ENCODE measurements at places on chromosomes 11 and 22. TPM values are rescaled to one million over a fixed set of nuclear protein-coding genes. Genes with fewer than 3 reads are reported as not detected.

- H3K27me3 ChIP-seq: no peaks in the 10 kb centered on the region
- H3K4me3 ChIP-seq: no peak overlapping the region
- no peaks in the 10 kb centered on the region for H3K36me3 ChIP-seq
- DNase-seq: no peak
Measured at GRCh38 chr11:86514453-86514852, 139.8 kb downstream of the CCDC81 start.

MMP13 gene
- total RNA-seq: not detected

GRCh38 chr11:45646275-45646927 lies 19.0 kb downstream of the CHST1 start:
- peaks cover 46% of the 10 kb centered on the region for H3K27me3 ChIP-seq
- peaks cover 5% of the 10 kb centered on the region for H3K4me1 ChIP-seq
- H3K27ac ChIP-seq: no peak overlapping the region
- DNase-seq: peak; percentile 32

DNA sequence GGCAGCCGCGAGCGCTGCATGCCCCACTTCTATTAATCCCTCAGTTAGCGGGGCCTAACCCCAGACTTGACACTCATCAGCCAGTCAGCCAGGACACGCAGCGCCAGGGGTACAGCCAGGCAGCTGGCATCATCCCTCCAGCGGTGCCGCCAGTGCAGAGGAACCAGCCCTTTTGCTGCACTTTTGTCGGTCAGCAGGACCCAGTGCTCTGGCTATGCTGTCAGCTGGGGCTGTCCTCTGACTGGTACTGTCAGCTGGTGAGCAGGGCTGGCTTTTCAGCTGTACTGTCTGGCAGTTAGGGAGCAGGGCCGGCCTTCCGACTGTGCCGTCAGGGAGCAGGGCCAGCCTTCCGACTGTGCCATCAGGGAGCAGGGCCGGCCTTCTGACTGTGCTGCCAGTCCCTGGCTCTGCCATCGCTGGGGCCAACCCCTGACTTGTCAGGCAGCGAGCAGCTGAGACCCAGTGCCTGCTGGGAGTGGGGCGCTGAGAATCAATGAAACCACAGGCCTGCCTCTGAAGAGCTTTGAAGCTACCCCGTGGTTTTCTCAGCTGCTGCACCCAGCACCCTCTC lies 115.4 kb downstream of the KIAA1671 start:
- no peaks in the 10 kb centered on the region for H3K36me3 ChIP-seq
- no peak overlapping the region for H3K4me3 ChIP-seq
- H3K27me3 ChIP-seq: no peaks in the 10 kb centered on the region
- peaks cover 57% of the 10 kb centered on the region for H3K4me1 ChIP-seq
- DNase-seq: peak; percentile 90
- H3K27ac ChIP-seq: peak overlapping the region; percentile 27

DNA sequence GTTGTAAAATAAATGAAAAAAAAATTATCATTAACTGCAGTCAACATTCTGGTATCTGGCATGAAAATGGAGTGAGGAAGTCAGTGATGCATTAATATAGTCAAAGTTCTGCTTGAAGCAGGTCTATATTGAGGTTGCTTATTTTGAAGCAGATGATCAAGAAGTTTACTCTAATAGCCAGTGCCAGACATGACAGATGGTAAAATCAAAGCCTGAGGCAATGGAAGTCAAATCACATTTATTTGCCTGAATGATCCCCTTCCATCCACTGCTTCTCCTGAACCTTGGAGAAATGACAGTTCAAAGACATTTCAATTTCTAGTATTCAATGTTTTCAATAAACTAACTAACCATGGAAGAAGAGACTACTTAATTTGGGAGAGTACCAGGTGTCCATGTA lies 430.0 kb downstream of the FAM181B start:
- H3K36me3 ChIP-seq: no peaks in the 10 kb centered on the region
- H3K4me3 ChIP-seq: no peak overlapping the region
- H3K4me1 ChIP-seq: no peaks in the 10 kb centered on the region

- peak; percentile 94 for DNase-seq
- no peaks in the 10 kb centered on the region for H3K27me3 ChIP-seq
- peaks cover 90% of the 10 kb centered on the region for H3K4me1 ChIP-seq
- H3K27ac ChIP-seq: peak overlapping the region; percentile 98
- peak overlapping the region; percentile 81 for H3K4me3 ChIP-seq
- no peaks in the 10 kb centered on the region for H3K36me3 ChIP-seq
Measured at GRCh38 chr11:3836903-3837302, 3.9 kb downstream of the RHOG start.

ACRV1 gene
- total RNA-seq: not detected

GRCh38 chr22:25120761-25121212 lies 78.9 kb upstream of the CRYBB3 start:
- no peaks in the 10 kb centered on the region for H3K27me3 ChIP-seq
- H3K36me3 ChIP-seq: no peaks in the 10 kb centered on the region
- no peak for DNase-seq
- H3K27ac ChIP-seq: no peak overlapping the region

MMP1 gene
- 1.2 TPM for total RNA-seq

GRCh38 chr22:34283844-34284243 lies 363.6 kb upstream of the LARGE1 start:
- no peak overlapping the region for H3K27ac ChIP-seq
- no peak for DNase-seq
- H3K27me3 ChIP-seq: no peaks in the 10 kb centered on the region
- H3K4me3 ChIP-seq: no peak overlapping the region
- no peaks in the 10 kb centered on the region for H3K36me3 ChIP-seq
- no peaks in the 10 kb centered on the region for H3K4me1 ChIP-seq

KIAA1671 gene
- 11.8 TPM for total RNA-seq

DNA sequence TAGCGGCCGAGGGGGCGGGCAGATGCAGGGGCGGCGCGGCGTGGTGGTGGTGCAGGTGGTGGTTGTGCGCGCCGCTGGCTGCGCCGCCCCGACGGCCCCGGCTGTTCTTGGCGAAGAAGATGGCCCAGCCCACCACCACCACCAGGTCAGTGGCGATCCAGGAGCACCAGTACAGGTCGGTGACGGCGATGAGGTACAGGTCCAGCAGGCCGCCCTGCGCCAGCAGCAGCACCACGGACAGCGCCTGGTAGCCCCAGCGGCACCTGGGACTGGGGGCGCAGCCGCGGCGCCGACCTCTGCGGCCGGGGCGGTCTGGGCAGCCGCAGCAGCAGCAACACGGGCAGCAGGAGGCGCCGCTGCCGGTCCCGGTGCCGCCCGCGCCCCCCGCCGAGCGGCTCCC lies 879 bp downstream of the TMEM121B start:
- no peaks in the 10 kb centered on the region for H3K36me3 ChIP-seq
- peak; percentile 89 for DNase-seq
- peaks cover 66% of the 10 kb centered on the region for H3K4me1 ChIP-seq
- no peaks in the 10 kb centered on the region for H3K27me3 ChIP-seq
- no peak overlapping the region for H3K27ac ChIP-seq

DNA sequence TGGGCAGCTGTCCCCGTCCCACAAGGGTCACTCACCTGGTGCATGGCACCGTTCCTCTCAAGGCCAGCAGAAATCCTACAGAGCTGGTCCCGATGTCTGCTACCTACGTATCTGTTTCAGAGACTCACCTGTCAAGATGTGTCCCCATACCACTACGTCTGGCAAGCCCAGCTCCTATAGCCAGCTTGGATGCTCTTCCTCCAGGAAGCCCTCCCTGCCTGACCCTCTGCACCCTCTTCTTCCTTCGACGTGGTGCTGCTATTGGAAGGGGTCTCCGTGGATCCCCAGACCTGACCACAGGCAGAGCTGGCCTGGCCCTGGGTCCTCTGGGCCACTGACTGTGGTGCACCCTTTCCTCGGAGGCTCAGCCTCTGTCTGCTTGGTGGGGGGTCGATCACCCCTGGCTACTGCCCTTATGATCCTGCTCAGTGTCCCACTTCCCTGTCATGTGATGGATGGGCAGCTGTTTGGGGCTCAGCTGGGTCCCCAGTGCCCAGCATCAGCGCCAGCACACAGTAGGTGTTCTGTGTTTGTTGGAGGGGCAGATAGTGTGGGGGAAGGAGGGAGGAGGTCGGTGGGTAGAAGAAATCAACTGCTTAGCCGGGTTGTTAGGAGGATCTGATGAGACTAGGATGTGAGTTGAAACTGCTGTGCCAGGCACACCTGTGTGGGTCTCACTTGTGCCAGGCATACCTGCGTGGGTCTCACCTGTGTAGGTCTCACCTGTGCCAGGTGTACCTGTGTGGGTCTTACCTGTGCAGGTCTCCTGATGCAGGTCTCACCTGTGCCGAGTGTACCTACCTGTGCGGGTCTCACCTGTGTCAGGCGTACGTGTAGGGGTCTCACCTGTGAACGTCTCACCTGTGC lies 21.7 kb upstream of the ARHGAP8 start:
- H3K4me3 ChIP-seq: no peak overlapping the region
- H3K27ac ChIP-seq: peak overlapping the region; percentile 76
- H3K36me3 ChIP-seq: no peaks in the 10 kb centered on the region
- H3K27me3 ChIP-seq: no peaks in the 10 kb centered on the region
- DNase-seq: no peak
- H3K4me1 ChIP-seq: peaks cover 74% of the 10 kb centered on the region

DNA sequence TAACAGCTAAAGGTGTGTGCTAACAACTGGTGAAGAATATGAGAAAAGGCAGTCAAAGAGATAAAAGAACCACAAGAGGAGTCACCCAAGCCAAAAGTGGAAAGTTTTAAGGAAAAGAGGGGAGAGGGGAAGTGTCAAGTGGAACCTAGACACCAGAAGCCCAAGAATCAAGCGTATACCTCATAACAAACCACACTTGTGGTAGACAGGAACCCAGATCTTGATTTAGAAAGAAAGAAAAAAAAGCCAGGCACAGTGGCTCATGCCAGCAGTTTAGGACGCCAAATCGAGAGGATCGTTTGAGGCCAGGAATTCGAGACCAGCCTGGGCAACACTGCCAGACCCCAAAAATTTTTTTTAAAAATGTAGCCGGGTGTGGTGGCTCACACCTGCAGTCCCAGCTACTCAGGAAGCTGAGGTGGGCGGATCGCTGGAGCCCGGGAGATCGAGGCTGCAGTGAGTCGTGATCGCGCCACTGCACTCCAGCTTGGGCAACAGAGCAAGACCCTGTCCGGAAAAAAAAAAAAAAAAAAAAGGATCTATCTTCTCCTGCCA lies 877 bp downstream of the SLC25A17 start:
- H3K4me3 ChIP-seq: peak overlapping the region; percentile 86
- H3K27me3 ChIP-seq: no peaks in the 10 kb centered on the region
- no peak for DNase-seq
- no peak overlapping the region for H3K27ac ChIP-seq

DNA sequence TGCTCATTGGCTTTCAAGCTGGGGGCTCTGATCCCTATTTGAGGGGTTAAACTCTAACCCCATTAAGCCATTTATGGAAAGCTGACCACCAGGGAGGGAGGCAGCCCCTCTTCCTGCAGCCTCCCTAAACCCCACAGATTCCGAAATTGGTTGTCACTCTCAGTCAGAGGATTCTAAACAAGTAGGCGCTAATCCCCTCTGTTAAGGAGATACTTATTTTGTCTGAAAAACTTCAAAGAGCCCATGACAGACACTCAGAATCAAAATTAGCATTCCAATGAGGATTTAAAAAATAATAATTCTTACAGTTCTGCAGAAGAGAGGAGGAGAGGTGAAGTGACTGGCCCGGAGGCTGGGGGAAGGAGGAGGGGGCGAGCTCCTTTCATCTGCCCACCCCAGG lies 69.7 kb upstream of the LMO1 start:
- H3K27ac ChIP-seq: no peak overlapping the region
- H3K4me1 ChIP-seq: peaks cover 3% of the 10 kb centered on the region
- no peak for DNase-seq
- no peaks in the 10 kb centered on the region for H3K27me3 ChIP-seq
- H3K36me3 ChIP-seq: no peaks in the 10 kb centered on the region
- H3K4me3 ChIP-seq: no peak overlapping the region

GRCh38 chr11:92589512-92589911 lies 364.9 kb downstream of the FAT3 start:
- no peak overlapping the region for H3K27ac ChIP-seq
- H3K4me1 ChIP-seq: no peaks in the 10 kb centered on the region
- H3K36me3 ChIP-seq: no peaks in the 10 kb centered on the region
- DNase-seq: no peak
- no peak overlapping the region for H3K4me3 ChIP-seq
- no peaks in the 10 kb centered on the region for H3K27me3 ChIP-seq

OR51E2 gene
- not detected for total RNA-seq

GRCh38 chr22:22789233-22789921 lies 98.2 kb upstream of the IGLL5 start:
- DNase-seq: no peak
- no peaks in the 10 kb centered on the region for H3K27me3 ChIP-seq
- H3K36me3 ChIP-seq: no peaks in the 10 kb centered on the region
- no peak overlapping the region for H3K4me3 ChIP-seq
- H3K4me1 ChIP-seq: peaks cover 20% of the 10 kb centered on the region

DNA sequence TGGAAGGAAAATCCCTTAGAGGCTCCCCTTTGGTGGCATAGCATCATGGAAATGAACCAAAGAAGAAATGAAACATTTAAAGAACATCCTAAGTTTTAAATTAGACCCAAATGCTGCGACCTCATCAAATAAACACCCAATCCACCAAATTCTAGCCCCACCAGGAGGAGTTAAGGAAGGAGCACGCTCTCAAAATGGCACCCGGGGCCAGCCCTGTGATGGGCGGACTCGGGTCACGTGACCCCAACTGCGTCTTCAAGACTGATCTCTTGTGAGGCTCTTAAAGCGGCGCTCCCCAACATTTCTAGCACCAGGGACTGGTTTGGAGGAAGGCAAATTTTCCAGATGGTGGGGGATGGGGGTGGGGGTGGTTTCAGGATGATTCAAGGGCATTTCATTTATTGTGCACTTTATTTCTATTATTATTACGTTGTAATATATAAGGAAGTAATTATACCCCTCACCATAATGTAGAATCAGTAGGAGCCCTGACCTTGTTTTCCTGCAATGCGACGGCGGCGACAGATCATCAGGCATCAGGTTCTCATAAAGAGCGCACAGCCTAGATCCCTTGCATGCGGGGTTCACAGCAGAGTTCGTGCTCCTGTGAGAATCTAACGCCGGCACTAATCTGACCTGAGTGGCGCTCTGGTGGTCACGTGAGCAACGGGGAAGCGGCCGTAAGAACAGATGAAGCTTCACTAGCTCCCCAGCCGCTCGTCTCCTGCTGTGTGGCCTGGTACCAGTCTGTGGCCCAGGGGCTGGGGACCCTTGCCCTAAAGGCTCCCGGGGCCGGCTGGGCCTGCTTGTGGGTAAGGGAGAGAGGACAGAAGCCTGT lies 90.6 kb upstream of the SLC22A12 start:
- H3K27ac ChIP-seq: no peak overlapping the region
- no peaks in the 10 kb centered on the region for H3K27me3 ChIP-seq
- DNase-seq: no peak
- H3K4me3 ChIP-seq: no peak overlapping the region

NAALAD2 gene
- 8.1 TPM for total RNA-seq

CADM1 gene
- total RNA-seq: 14.9 TPM

ANO9 gene
- total RNA-seq: 20.1 TPM

GRCh38 chr11:13927481-13927880 lies 35.0 kb upstream of the SPON1 start:
- H3K36me3 ChIP-seq: no peaks in the 10 kb centered on the region
- H3K27ac ChIP-seq: no peak overlapping the region
- no peak for DNase-seq
- H3K27me3 ChIP-seq: no peaks in the 10 kb centered on the region

- H3K36me3 ChIP-seq: no peaks in the 10 kb centered on the region
- H3K27me3 ChIP-seq: peaks cover 24% of the 10 kb centered on the region
- DNase-seq: peak; percentile 85
- H3K4me1 ChIP-seq: peaks cover 25% of the 10 kb centered on the region
- peak overlapping the region; percentile 46 for H3K4me3 ChIP-seq
- peak overlapping the region; percentile 59 for H3K27ac ChIP-seq
Measured at GRCh38 chr11:10930972-10931760, 73.3 kb upstream of the ZBED5 start.

Data from spleen (tissue), 13 donors.